ENCODE measurements at places on chromosomes 3 and 15. TPM values are rescaled to one million over a fixed set of nuclear protein-coding genes. Genes with fewer than 3 reads are reported as not detected.

DNA sequence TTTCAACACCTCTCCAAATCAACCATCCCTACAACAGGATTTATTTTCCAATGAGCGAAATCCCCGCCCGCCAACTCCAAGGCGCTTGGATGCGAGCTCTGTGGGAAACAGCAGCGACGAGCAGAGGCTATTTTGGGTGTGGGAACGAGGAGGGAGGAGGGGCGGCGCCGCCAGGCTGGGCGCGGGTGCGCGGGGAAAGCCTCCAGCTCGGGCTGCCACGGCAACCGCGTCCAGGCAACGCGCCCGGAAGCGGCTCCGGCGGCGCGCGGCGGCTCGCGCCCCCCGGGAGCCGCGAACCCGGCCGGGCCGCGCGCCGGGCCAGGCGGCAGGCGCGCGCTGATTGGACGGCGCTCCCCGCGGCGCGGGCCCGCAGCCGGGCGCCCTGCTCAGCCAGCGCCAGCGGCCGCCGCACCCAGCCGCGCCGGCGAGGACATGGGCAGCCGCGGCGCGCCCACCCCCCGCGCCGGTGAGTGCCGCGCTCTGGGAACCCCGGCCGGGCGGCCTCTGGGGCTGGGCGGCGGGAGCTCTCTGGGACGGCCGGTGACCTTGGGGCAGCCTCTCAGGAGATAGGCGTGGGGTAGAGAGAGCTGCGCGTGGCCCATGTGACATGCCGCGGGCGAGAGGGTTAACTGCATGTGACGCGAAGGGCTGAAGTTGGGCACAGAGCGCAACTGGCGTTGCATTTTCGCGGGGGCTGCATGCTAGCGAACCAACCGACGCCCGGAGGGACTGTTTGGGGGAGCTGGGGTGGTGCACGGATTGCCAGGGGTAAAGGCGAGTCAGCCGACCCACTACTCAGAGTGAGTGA, at the start of gene FAM81A:
TSS of gene FAM81A (plus strand) at position 370 of the 808 bp plus-strand sequence. CDS start 20,441 bp downstream, outside the sequence.
- H3K4me3 ChIP-seq = peak within 1 kb of the TSS; percentile 70
- H3K36me3 ChIP-seq = peaks cover 13% of the 10 kb centered on the region
- peak within 1 kb of the TSS; percentile 50 for H3K27ac ChIP-seq
- peak; percentile 90 for DNase-seq

- DNase-seq = no peak
- H3K36me3 ChIP-seq = peaks cover 10% of the 10 kb centered on the region
- H3K4me3 ChIP-seq = no peak overlapping the region
- no peak overlapping the region for H3K27ac ChIP-seq
- H3K4me1 ChIP-seq = peaks cover 23% of the 10 kb centered on the region
- H3K27me3 ChIP-seq = no peaks in the 10 kb centered on the region
Observed at GRCh38 chr15:32956711-32957110, 237.8 kb downstream of the FMN1 start.

DNA sequence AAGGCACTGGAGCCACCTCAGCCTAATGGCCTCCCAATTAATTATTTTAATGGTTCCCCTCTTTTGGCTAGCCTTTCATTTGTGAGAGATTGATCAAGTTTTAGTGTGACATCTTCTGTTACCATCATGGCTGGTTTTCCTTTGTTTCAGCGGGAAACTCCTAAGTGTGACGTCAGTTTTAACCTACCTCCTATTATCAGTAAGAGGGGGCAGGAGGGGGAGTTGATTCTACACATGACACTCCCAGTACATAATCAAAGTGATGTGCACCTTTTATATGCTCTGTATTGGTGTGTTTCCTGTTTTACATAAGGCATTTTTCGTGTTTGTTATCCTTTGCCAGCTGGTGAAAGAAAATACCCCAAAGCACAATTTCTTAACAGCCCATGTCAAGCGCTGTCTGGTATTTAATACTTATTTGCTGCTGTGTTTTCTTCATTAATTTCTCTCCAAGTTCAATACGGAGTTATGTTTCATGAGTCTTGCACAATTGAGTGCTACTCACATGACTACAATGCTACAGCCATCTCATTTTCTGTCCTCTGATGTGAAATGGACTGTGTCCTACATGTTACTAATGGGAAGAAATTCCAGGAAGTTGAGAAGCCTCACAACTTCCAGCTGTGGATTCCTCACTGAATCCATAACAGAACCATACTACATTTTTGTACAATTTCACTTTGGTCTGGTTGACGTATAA, 52.2 kb upstream of the POLR2M start:
- peak; percentile 40 for DNase-seq
- no peaks in the 10 kb centered on the region for H3K36me3 ChIP-seq
- peaks cover 46% of the 10 kb centered on the region for H3K4me1 ChIP-seq
- no peak overlapping the region for H3K4me3 ChIP-seq

DNA sequence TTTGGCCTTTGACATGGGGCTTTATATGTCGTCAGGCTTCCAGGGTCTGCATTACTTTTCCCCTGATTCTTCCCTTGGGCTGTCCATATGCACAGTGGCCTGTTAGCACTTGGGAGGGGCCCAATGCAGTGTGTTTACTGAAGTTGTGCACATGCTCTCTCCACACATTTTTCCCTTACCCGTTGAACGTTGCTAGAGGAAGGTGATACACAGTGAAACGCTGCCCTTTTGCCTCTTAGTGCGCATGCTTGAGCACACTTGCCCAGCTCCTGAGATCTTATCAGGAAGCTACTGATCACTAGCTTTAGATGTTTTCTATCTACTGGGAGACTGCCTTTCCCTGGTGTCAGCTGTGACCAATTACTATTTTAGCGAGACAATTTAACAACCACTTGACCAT, 1198.0 kb downstream of the ROBO1 start:
- no peak overlapping the region for H3K27ac ChIP-seq
- H3K4me3 ChIP-seq = no peak overlapping the region
- H3K27me3 ChIP-seq = no peaks in the 10 kb centered on the region

GRCh38 chr3:52097851-52098507, 41.6 kb upstream of the DUSP7 start:
- no peak overlapping the region for H3K27ac ChIP-seq
- H3K27me3 ChIP-seq = no peaks in the 10 kb centered on the region
- no peak for DNase-seq
- peaks cover 24% of the 10 kb centered on the region for H3K36me3 ChIP-seq
- H3K4me3 ChIP-seq = no peak overlapping the region

DNA sequence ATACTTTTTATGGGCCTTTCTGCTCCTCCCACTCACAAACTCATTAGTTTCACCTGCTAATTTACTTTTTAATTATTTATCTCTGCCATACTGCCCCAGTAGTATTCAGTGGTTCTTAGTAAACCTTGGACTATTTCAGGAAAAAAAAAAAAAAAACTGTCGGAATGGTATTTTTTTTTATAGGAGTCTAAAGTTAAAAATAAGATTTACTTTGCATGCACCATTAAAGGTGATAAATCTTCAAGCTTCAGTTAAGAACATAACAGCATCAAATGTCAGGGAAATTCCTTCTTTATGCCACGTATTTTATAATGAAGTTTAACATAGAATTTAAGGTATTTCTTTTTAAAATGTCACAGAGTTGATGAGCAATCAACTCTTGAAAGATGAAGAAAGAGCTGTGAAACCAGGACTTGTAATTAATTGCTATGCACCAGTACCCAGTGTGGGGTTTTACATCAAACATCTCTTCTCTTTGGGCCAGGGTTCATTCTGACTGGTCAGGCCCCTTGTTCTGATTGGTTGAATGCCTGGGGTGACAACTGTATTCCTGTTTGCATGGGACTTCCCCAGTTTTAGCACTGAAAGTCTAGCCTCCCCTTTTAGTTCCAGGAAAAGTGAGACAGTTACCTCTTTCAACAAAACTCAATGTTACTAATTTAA, 40.3 kb upstream of the PTPRG start:
- H3K4me1 ChIP-seq = no peaks in the 10 kb centered on the region
- H3K4me3 ChIP-seq = no peak overlapping the region
- DNase-seq = no peak
- H3K36me3 ChIP-seq = no peaks in the 10 kb centered on the region
- no peak overlapping the region for H3K27ac ChIP-seq

ASB14 gene
- not detected for total RNA-seq

RBMS3 gene
- 8.1 TPM for total RNA-seq

TRIM42 gene
- not detected for total RNA-seq

ZNF774 gene
- 1.8 TPM for total RNA-seq

Measured in SJCRH30 (cell line).